ENCODE measurements at places on chromosomes 5 and 9.

DNA sequence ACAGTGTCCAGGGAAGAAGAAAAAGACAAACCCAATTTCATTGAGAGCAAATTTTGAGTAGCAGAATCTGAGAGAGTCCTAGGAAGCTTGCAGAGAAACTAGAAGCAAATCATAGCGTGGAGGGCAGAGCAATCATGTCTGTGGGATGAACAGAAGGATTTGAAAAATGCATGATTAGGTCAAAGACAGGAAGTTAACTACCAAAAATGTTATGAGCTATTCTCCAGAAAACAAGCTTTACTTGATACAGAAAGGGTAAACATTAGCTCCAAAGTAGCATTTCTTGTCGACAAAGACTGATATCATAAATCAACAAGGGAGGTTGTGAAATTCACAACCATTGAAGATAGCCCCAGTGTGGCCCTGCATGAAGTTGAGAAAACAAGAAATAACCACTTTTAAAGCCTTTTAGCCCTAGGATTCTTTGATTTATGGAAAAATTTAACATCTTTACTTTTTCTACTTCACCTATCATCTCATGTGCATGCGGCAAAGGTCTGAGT, 97.7 kb upstream of the MEGF10 start:
- DNase-seq = no peak

- DNase-seq = peak; percentile 38
These were observed 58.1 kb downstream of the MARCHF3 start for GRCh38 chr5:126972062-126972895.

DNA sequence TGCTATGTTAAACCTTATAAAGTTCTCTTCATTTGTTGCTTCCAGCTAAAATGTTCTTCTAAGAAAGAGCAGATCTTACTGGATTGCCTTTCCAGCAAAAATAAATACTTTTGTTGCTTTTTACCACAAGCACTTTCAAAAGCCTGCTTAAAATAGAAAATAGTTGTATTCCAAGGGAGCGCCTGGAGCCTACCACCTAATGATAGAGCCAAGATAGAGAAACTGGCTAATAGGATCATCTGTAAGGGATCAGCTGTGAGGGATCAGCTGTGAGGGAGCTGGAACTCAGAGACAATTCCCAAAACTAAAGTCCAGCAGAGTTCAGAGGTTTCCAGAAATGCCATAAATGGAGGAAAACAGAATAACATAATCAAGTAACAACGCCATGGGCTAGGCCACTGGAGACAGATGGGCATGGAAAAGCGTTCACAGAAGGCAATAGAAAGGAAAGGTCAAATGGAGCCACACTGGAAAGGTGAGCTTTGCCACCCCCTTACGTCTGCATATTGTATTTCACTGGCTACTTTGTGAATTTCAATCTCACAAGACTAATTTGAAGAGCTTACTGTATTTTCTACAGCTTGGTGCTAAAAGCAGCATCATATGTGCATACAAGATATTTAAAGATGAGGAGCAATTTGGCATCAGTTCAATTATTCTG, 140.6 kb upstream of the TLE4 start:
- no peak for DNase-seq

- DNase-seq = no peak
These were observed 1127.5 kb downstream of the TAF11L14 start for GRCh38 chr5:18761801-18762200.

- no peak for DNase-seq
These were observed 152.6 kb downstream of the RGS3 start for GRCh38 chr9:113616116-113616515.

DNA sequence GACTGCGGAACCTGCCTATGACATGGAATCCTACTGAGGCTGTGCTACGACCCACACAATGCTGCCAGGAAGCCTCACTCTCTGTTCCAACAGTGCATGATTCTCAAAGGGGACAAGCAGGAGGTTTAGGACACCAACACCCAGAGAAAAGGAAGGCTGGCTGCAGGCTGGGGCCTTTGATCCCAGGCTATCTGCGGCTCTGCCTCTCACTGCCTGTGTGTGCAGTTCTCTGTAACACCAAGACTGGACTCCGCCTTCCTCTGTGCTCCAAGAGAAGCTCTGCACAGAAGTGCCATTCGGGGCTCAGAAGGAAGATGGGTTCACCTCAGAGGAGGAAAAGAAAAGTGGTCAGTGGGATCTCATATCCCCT, 20.5 kb downstream of the ANKH start:
- no peak for DNase-seq

DNA sequence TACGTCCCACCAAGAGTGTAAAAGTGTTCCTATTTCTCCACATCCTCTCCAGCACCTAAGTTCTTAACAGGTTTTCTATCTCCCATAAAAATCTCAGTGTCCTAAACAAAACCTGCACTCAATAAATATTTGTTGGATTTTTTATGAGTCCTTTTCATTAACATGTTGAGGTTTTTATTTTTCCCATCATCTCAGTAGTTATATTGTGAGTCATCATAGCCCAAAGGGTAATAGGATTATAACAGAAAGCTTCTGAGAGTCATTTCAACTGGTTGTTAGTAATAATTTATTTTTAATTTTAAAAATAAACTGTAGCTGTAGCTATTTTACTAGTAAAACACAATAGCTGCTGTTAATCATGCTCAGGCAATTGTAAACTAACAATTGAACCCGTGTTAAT, 331.6 kb upstream of the SLC30A5 start:
- no peak for DNase-seq

DNA sequence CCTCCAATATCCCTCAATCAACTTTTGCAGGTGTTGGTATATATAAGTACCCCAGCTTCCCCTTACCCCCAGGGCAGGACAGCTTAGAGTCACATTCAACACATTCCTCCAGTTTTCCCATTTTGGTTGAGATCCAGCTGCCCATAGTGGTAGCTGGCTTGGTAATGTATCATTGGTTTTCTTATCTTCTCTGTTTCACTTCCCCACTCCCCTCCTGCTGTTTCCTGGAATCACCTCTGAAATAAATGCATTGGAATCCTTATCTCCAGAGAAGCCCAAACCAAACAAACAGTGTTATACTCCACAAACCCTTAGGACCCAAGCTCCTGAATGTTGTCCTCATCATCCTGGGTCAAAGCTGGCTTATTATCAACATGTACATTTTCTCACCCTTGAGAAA, 184.8 kb downstream of the TMEM38B start:
- DNase-seq = no peak

GRCh38 chr9:97557606-97558095, 56.2 kb downstream of the TMOD1 start:
- peak; percentile 43 for DNase-seq

- DNase-seq = no peak
These were observed 459.4 kb downstream of the ANXA1 start for GRCh38 chr9:73611032-73611431.

- peak; percentile 76 for DNase-seq
These were observed 79.4 kb upstream of the ADRB2 start for GRCh38 chr5:148746826-148747535.

- DNase-seq = no peak
These were observed 538.3 kb upstream of the PTGER4 start for GRCh38 chr5:40141418-40141817.

- no peak for DNase-seq
These were observed 226.2 kb downstream of the CACNA1B start for GRCh38 chr9:138103849-138104206.

DNA sequence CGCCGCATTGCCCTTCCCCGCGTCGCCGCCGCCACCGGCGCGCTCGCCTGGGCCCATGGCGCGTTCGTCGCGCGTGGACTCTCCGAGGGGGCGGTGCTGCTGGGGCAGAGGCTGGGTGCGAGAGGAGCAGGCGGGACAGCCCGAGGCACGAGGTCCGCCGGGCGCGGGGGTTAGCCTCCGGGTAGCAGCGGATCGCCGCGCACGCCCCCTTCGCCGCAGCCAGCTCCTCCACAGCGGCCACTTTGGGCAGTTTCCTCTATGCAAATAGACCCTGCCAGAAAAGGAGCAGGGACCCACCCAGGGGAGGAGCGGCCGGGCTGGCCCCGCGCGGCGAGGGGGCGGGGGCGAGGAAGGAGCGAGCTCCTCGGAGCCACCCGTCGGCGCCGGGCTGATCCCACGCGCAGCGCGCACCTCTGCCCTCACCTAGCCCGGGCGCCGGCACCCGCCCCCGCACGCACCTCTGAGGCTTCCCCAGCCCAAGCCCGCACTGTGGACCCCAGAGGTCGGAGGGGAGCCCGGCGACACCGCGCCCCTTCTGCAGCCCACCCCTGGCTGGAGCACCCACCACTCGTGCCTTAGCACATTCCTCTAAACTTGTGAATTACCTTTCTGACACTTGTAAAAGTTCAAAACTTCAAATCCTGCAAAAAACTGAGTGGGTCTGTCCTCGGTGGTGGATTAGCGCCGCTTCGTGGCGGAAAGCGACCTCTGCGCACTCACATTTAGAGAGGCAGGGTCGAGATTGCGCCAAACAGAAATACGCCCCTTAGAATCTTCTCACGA, at the start of gene COL23A1:
COL23A1 (minus strand) TSS at position 253 of the 783 bp plus-strand sequence.
- peak; percentile 37 for DNase-seq

DNA sequence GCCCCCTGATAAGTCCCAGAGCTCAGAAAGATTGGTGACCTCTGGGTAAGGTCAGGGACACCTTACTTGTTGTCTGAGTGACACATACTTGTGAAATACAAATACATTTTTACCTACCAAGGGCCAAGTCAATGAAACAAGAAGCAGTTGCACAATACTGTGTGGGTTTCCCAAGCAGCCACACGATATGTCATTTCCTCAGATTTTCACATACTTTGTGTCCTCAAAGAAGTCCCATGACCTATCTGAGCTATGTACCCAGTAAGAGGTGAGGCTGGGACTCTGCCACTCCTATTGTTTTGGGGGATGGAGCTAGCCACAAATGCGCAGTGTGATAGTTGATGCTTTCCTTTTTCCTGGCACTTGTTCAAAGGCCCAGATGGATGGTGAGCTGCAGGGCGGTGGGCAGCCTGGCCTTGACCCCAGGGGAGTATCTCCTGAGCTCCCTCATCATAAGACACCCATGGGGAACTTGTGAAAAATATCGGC, 4.8 kb upstream of the SLC25A51 start:
- DNase-seq = peak; percentile 47

DNA sequence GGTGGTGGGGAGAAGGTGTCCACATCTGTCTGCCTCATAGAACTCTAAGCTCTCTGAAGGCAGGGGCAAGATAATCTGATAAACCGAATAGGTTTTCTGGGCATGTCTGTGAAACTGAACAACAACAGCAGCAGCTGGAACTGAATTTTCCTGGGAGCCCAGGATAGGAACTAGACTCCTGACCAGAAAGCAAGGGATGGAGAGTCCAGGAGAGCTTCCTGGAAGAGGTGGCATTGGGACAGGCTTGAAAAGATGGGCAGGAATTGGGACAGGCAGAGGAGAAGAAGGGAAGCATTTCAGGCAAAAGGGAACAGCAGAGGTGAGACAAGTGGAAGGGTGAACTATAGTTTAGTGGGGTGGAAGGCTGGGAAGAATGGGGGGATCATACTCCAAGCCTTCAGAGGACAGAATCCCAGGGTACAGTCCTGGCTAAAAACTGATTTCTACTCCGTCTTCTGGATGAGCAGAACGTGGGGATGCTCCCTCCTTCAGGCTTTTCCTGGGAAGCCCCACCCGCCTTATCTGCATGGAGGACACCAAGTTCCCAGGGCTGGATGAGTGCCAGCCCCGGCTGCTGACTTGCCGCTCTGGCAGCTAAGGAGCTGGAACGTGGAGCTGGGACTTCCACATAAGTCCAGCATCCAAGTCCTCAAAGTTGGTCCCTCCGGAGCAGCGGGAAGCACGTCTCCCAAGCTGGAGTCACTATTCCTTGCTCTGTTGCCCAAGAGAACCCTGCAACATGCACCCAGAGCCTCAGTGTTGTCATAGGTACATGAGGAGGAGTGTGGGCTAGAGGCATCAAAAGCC, 13.9 kb upstream of the KIF12 start:
- DNase-seq = peak; percentile 74

GRCh38 chr5:174425271-174425963, 299.0 kb upstream of the MSX2 start:
- no peak for DNase-seq

- DNase-seq = no peak
These were observed 614.5 kb downstream of the HINT1 start for GRCh38 chr5:130550562-130550928.

DNA sequence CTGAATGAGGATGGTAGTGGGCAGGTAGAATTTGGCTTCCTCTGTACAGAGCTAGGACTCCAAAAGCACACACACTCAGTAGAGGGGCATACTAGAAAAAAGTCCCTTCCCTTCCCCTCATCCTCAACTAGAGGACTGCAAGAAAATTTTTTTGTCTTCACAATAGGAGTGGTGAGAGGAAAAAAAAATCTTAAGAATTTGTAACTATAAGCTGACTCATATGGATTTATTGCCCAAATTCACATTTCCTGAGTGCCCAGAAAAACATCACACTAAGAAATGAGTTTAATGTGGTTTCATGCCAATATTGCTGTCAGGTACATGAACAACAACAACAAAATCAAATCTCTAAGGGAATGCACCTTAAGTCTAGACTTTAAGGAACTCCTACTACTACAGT, 43.7 kb downstream of the RANBP6 start:
- peak; percentile 37 for DNase-seq

- DNase-seq = no peak
These were observed 74.8 kb downstream of the MEF2C start for GRCh38 chr5:88808153-88808552.

- DNase-seq = no peak
These were observed 44.3 kb downstream of the BICD2 start for GRCh38 chr9:92720209-92720765.

DNA sequence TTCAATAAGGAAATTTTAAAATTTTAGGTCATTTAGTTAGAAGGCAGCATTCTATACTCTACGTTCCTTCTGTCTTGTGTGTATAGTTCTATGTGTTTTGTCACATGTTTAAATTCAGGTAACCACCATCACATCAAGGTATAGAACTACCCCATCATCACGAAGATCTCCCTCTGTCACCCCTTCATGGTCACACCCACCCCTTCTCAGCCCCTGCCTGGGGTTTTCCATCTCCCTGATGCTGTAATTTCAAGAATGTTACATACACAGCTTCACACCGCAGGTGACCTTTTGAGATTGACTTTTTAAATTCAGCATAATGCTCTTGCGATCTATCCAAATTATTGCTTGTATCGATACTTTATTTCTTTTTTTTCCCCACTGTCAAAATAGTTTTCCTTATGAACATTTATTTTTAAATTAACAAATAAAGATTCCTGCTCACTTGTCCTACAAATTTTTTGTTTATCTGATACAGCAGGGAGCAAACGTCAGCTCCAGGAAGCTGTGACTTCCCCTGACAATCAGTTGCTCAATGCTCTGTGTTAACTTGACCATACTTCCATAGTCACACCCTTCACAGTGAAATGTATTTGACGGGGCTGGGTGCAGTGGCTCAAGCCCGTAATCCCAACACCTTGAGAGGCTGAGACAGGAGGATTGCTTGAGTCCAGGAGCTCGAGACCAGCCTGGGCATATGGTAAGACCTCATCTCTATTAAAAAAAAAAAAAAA, 10.2 kb downstream of the BTNL8 start:
- DNase-seq = no peak

DNA sequence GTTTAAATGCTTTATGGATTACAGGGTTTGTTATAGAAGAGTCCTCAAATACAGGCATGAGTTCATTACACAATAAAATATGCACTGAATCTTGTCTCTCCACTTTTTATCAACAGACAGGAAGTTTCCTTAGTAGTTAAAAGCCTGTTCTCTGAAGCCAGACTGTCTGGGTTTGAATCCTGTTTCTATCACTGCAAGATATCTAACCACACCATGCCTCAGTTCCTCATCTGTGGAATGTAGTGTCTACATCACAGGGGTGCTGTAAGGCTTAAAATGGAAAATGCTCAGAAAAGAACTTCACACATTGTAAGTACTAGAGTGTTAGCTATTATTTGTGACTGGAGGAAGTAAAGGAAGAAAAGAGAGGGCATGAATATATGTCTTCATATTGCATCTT, 9.3 kb downstream of the LIX1 start:
- peak; percentile 8 for DNase-seq

- no peak for DNase-seq
These were observed 49.4 kb downstream of the ITGA1 start for GRCh38 chr5:52837068-52837467.

Data from fibroblast of the aortic adventitia (primary cell).